ENCODE measurements at places on chromosomes 4 and X.

DNA sequence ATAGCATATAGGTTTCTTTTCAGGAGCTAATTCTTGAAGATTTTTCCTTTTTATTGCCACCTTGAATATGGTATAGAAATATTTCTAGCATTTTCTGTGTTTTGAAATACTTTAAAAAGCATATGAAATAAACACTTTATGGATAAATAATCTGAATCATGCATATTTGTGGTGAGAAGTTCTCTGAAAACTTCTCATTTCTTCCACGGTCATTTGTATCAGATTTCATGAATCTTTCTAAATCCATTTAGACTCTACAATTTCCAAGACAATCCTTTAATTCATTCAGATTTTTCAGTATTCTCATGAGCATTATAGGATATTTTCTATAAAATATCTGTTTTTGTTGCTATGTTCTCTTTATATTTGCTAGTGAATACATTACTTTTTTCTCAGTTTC is 16.2 kb upstream of the CA5B start:
- no peak for DNase-seq

DNA sequence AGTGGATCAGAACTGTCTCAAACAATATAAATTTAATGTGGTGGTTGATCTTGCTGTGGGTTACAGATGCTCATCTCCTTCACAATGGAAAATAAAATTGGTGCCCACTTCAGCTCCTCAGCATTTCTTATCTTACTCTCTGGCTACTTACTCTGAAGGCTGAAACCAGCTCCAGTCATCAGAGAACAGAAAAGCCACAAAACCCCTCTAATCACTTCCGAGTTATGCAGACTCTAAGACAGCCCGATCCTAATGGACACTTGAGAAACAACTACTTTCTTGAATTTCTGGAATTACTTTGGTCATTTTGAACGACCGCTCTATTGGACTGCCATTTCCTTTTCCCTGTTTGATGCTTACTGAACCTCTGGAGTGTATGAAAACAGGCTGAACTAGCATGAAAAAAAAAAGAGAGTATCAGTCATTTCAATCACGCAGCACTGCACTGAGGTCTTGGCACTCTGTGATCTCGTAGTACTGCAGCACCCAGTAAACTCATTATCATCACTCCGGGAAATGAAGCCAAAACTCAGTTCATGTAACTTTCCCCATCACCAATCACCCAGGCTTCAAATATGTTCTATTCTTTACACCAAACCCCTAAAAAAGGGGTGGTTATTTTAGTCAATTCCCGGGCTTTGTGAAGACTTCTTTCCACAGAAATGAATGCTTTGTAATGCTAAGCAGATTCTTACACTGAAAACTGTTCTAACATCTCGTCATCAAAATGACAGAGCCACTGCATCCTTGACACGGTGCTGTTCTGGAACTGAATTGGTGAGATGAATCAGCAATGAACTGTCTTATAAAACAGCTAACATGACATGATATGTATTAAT is 54.5 kb downstream of the TSPAN5 start:
- no peak for DNase-seq

GRCh38 chr4:86557526-86557925 is 36.6 kb upstream of the PTPN13 start:
- DNase-seq: peak; percentile 15

DNA sequence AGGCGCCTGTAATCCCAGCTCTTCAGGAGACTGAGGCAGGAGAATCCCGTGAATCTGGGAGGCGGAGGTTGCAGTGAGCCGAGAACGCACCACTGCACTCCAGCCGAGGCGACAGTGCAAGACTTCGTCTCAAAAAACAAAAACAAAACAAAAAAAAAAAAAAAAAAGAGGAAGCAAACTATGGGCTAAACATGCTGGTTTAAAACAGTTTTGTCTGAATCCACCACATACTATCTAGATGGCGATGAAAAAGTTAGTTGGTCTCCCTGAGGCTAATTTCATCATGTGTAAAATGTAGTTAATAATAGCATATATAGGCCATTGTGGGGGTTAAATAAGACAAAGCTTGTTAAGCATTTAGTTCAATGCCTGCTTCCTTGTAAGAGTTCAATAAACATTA is 451.1 kb downstream of the RPA4 start:
- no peak for DNase-seq

- DNase-seq: no peak
Measured at GRCh38 chr4:123380728-123381716, 15.6 kb upstream of the SPRY1 start.

DNA sequence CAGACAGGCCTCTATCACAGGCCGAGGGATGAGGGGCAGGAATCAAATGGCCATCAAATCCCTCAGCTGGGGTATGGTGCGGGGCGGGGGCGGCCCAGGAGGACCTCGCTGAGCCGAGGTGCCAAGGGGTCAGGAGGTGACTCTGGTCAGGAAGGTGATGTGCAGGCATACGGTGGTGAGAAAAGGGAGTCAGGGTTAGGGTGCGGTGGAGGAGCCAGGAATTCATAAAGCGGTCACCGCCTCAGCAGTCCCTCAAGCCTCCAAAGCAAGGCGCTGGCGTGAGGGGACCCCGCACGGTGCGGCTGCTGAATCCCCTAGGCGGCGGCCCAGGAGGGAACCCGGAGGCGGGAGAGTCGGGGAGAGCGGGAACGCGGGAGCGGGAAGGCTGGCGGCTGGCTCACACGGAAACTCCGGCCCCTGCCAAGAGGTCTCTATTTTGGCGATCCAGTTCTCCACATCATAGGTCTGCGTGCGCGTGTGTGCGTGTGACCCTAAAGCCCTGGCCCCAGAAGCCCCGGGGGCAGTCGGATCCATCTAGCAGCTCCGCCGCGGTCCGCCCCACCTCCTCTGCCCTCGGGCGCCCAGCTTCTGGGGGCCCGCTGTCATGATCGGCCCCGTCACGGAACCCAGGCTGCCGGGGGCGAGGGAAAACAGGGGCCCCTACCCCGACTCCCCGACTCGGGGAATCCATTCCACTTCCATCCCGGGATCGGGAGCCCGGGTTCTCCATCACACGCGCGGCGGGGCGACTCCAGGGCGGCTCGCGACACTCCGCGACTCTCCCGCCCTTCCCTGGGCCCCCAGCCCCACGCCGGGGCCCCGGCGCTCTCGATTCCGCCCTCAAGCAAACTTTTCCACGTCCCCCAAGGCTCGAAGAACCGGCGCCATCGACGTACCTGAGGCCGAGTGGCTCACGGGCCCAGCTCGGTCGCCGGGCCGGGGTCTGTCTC is 593 bp downstream of the ELF4 start:
- DNase-seq: no peak

- peak; percentile 20 for DNase-seq
Measured at GRCh38 chr4:54958236-54958635, 167.2 kb downstream of the KDR start.

DNA sequence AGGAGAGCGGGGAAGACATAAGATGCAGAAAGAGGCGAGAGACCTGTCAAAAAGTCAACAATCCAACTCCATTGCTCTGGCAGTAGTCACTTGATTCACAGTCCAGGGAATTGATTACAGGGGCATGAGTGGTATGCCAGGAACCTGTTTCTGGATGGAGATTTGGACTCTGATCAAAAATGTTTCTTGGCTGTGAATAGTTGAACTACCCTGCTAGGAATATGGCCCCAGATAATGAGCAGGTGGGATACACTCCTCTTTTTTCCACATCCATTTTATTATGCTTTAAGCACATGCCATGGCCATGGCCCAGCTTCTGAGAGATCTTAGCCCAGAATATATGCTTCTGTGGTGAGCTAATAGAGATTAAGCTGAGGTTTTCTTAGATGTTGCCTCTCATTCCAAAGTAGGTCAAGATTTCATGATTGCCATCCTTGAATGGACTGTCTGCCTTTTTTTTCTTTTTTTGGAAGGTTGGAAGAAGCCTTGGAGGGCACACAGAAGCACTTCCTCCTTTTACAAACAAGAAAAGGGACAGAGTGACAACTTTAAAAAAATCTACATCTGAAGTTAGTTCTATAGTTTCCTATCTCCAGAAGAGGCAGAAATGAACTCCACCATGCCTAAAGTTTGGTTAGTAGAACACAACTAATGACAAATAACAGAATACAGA is 121.9 kb downstream of the KIT start:
- no peak for DNase-seq

All from foreskin fibroblast (primary cell).